ENCODE measurements at places on chromosomes 5 and 9.

DNA sequence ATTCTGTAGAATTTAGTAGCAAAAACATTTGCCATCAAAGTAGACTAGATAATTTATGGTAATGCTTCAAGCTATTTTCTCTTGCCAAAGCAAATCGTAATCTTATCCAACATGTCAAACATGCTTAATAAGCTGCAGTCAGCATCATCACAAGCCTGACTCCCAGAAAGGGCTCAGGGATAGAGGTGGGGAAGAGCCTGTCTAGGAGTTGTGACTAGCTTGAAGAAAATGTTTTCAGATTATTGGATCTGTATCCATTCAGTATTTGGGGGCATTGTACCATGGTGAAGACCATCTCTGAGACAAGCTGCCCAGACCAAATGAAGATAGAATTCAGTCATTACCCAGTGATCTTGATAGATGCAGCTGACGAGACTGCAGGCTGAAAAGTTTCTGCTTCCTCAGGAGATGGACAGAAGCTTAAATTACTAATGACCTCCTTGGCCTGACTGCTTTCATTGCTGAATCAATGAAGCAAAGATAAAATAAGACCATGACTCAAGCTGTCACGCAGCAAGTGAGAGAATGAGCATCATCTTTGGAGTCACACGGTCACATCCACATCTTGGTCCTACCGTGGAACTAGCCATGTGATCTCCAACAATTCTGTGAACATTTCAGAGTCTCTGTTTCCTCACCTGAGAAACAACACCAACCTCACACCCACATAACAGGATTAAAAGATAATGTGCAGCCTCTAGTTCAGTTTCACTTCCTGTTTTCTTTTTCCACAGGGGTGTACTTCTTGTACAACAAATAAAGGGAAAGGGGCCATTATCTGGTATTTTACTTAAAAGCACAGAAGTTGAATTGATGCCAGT lies 9.4 kb downstream of the ERAP2 start:
- H3K36me3 ChIP-seq, result peaks cover 3% of the 10 kb centered on the region
- H3K4me3 ChIP-seq, result no peak overlapping the region
- no peaks in the 10 kb centered on the region for H3K4me1 ChIP-seq
- no peak overlapping the region for H3K27ac ChIP-seq
- DNase-seq, result no peak

DNA sequence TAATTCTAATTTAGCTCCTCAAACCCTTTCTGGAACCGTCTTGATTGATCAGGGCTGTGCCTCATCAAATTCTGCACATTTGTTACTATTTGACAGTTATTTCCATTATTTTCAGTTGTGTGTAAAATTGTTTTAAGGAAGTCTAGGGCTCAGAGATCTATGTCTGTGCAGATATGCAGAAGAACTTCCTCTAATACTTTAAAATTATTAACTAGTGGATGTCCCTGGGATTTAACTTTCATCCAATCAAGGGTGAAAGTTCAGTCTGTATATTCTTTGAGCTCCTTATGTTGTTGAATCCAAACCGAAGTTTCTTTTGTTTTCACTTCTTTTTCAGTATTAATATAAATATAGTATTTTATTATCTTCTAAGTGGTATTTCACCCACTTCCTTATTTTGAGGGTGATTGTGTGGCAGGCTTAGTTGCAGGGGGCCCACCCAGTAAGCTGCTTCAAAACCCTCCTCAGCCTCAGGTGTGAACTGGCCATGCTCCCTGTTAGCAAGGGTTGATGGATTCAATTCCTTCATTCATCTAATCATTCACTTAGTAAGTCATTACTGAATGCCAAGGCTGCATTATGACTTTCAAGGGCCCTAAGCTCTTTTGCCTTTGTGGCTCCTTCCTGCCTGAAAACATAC lies 2.1 kb upstream of the CAMLG start:
- H3K4me3 ChIP-seq, result no peak overlapping the region
- H3K27me3 ChIP-seq, result no peaks in the 10 kb centered on the region
- peaks cover 9% of the 10 kb centered on the region for H3K4me1 ChIP-seq
- DNase-seq, result no peak

DNA sequence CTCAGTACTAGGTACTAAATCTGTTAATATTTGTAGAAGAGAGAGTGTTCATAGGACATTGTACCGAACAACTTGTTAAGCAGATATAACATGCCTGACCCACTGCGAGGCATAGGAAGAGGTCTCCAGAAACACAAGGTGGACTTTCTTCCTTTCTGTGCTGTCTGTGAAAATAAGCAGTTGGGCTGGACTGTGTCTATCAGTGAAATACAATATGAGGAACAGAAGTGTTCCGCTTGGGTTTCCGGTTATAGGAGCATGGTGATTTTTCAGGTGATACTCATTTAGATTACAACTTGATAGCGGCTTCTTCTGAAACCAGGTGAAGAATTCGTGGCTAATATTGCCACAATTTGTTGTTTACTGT lies 60.9 kb upstream of the TLR4 start:
- H3K4me3 ChIP-seq, result no peak overlapping the region
- no peak overlapping the region for H3K27ac ChIP-seq
- H3K4me1 ChIP-seq, result peaks cover 5% of the 10 kb centered on the region
- H3K36me3 ChIP-seq, result no peaks in the 10 kb centered on the region
- no peak for DNase-seq

GRCh38 chr9:99851500-99851822 lies 29.8 kb downstream of the NR4A3 start:
- no peak overlapping the region for H3K4me3 ChIP-seq
- no peaks in the 10 kb centered on the region for H3K4me1 ChIP-seq
- peaks cover 2% of the 10 kb centered on the region for H3K36me3 ChIP-seq
- DNase-seq, result no peak
- no peaks in the 10 kb centered on the region for H3K27me3 ChIP-seq
- H3K27ac ChIP-seq, result no peak overlapping the region

DNA sequence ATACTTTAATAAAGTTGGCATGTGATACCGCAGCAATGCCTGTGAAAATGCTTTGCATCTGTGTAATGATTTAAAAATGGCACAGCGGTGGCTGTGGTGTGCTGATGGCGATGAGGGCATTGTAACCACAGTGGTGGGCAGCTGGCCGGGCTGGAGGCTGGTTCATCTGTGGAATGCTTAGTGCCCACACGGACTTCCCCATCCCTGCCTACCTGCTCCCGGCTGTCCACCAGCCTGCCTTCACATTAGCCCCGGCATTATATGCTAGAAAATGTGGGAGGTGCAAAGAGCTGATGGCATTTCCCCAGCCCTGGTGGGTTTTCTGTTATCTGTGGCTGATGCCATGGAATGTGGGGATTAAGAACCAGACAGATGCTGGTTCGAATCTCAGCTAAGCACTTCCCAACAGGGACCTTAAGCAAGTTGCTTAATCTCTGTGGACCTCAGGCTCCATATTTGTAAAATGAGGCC lies 2.9 kb upstream of the NDST1 start:
- no peak for DNase-seq
- H3K36me3 ChIP-seq, result no peaks in the 10 kb centered on the region
- no peak overlapping the region for H3K4me3 ChIP-seq
- peaks cover 94% of the 10 kb centered on the region for H3K4me1 ChIP-seq
- peak overlapping the region; percentile 91 for H3K27ac ChIP-seq

DNA sequence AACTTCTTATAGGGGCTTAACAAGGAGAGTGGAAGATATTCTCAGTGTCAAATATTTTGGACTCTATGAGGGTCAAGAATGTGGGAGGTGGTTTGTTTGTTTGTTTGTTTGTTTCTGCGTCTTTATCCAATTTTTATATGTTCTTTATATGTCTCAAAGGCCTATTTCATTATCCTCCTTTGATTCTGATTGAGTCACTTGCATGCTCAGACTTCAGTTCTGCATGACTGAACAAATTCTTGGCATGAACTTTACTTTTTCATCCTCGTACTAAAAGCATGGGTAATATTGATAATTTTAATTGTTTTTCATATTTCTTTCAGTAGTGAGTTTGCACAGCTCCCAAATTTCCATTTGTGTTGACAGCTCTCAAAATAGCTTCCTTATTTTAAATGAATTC lies 19.2 kb upstream of the ERBIN start:
- no peaks in the 10 kb centered on the region for H3K27me3 ChIP-seq
- H3K4me3 ChIP-seq, result no peak overlapping the region
- no peak for DNase-seq
- no peaks in the 10 kb centered on the region for H3K36me3 ChIP-seq

GRCh38 chr5:137621861-137622823 lies 113.7 kb downstream of the KLHL3 start:
- peak overlapping the region; percentile 92 for H3K27ac ChIP-seq
- peaks cover 9% of the 10 kb centered on the region for H3K4me1 ChIP-seq
- H3K4me3 ChIP-seq, result no peak overlapping the region

- H3K27ac ChIP-seq, result no peak overlapping the region
- DNase-seq, result no peak
- H3K27me3 ChIP-seq, result no peaks in the 10 kb centered on the region
- H3K4me3 ChIP-seq, result no peak overlapping the region
Measured at GRCh38 chr9:13396418-13396817, 116.9 kb upstream of the MPDZ start.

- H3K4me3 ChIP-seq, result peak overlapping the region; percentile 76
- no peaks in the 10 kb centered on the region for H3K27me3 ChIP-seq
- H3K36me3 ChIP-seq, result no peaks in the 10 kb centered on the region
- peak overlapping the region; percentile 79 for H3K27ac ChIP-seq
Measured at GRCh38 chr9:86099701-86100364, 475 bp upstream of the GOLM1 start.

DNA sequence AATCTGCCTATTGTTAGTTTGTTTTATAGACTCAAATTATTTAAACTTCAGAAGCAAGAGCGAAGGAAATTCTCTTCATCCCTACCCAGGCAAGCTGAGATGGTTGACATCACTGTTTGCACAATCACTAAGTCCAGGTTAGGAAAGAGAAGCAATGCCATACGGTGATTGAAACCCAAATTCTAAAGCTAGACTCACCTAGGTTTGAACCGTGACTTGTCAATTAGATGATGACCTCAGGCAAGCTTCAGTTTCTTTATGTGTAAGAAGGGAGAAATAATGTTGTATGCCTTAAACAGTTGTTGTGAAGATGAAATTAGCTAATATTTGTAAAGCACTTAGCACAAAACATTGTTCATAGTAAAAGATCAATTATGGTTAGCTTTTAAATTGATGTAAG lies 96.5 kb upstream of the ANKRD55 start:
- H3K4me1 ChIP-seq, result peaks cover 3% of the 10 kb centered on the region
- no peaks in the 10 kb centered on the region for H3K36me3 ChIP-seq
- no peak for DNase-seq
- no peaks in the 10 kb centered on the region for H3K27me3 ChIP-seq
- H3K4me3 ChIP-seq, result no peak overlapping the region

- no peaks in the 10 kb centered on the region for H3K27me3 ChIP-seq
- no peak overlapping the region for H3K27ac ChIP-seq
Measured at GRCh38 chr9:35108461-35108860, 5.5 kb upstream of the STOML2 start.

DNA sequence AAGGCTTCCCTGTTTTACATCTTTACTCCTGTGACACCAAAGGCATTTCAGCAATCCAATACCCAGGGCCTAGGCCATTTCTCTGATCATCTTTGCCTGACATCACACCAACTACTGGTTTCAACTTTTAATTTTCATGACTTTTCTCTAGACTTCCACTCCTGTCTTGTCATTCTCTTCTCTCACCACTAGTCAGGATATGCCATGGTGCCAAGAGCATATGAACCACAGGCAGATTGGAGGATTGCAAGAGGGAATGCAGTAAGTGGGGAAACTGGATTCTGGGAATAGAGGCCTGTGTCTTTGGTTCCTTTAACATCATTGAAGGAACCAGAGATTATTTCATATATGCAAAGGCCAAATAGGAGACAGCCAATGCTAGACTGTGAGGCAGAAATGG lies 69.3 kb downstream of the ANKRD31 start:
- no peaks in the 10 kb centered on the region for H3K36me3 ChIP-seq
- no peaks in the 10 kb centered on the region for H3K4me1 ChIP-seq
- H3K27ac ChIP-seq, result no peak overlapping the region
- DNase-seq, result no peak
- H3K4me3 ChIP-seq, result no peak overlapping the region

GRCh38 chr9:94899464-94900221 lies 173.1 kb downstream of the AOPEP start:
- H3K4me3 ChIP-seq, result no peak overlapping the region
- H3K27ac ChIP-seq, result peak overlapping the region; percentile 90

- DNase-seq, result no peak
- no peak overlapping the region for H3K4me3 ChIP-seq
- peaks cover 10% of the 10 kb centered on the region for H3K4me1 ChIP-seq
- no peaks in the 10 kb centered on the region for H3K36me3 ChIP-seq
Measured at GRCh38 chr5:33308586-33308985, 132.2 kb upstream of the TARS1 start.

GRCh38 chr5:57653636-57654290 lies 171.2 kb upstream of the ACTBL2 start:
- no peaks in the 10 kb centered on the region for H3K27me3 ChIP-seq
- DNase-seq, result no peak
- no peak overlapping the region for H3K27ac ChIP-seq
- H3K36me3 ChIP-seq, result no peaks in the 10 kb centered on the region
- H3K4me1 ChIP-seq, result peaks cover 2% of the 10 kb centered on the region
- H3K4me3 ChIP-seq, result no peak overlapping the region

DNA sequence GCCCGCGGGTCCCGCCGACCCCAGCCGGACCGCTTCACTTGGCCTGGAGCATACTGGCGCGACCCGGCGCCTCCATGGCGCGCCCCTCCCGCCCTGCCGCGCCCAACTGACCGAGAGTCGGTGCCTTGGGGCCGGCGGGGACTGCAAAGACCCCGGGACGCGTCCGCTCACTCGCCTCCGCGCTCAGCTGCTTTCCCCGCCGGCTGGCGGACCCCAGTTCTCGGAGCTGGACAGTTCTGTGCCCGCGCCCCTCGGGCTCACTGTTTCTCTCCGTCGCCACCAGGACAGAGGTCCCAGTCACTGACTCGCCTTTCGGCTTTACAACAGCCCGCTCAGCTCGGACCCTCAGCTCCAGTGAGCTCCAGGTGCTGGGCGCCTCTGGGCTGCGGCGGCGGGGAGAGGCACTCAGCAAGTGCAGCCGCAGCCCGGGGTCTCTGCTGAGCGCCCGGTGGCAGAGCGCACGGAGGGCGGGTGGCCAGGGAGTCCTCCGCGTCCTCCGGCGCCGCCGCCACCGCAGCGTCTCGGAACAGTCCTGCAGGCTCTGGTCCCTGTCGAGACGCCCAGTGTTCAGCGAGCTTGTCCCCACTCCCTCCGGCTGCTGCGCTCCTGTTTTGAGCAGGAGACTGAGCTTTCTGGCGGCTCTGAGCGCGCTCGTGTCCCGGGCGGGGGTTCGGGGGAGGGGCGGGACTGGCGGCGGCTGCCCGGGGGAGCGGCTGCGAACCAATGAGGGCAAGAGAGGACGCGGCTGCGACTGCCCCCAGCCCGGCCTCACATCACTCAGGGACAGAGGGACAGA lies at the start of gene SMIM32:
Gene SMIM32 (minus strand): TSS at position 637 of the 796 bp plus-strand sequence. CDS start 638 bp downstream, outside the sequence.
- H3K4me3 ChIP-seq, result peak within 1 kb of the TSS; percentile 43
- no peaks in the 10 kb centered on the region for H3K36me3 ChIP-seq
- no peak within 1 kb of the TSS for H3K27ac ChIP-seq
- H3K4me1 ChIP-seq, result no peaks in the 10 kb centered on the region
- H3K27me3 ChIP-seq, result no peaks in the 10 kb centered on the region

Data from ascending aorta (tissue), 2 donors.